Fibroblast of gingiva (primary cell): ENCODE measurements at places on chromosomes 7 and 10.

GRCh38 chr7:151142686-151143040 lies 24.8 kb downstream of the GBX1 start:
- DNase-seq = no peak

- DNase-seq = no peak
These were observed 66.9 kb downstream of the ZNRF2 start for GRCh38 chr7:30351286-30351685.

DNA sequence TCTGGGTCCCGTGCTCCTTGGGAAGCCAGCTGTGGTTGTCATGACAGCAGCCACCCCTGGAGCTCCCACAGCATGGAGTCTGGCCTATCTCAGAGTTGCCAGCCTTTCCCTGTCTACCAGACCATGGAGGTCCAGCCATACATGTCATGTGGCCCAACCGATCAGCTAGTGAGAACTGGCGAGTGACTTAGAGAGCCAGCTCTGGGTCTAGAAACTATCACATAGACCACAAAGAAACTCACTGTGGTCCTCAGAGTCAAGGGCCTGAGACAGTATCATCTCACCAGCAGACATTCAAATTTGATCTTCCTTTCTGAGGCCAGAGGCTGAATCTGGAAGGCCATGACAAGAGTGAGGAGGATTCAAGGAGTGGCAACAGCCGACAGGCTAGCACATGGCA lies 223.3 kb upstream of the GPR26 start:
- no peak for DNase-seq

DNA sequence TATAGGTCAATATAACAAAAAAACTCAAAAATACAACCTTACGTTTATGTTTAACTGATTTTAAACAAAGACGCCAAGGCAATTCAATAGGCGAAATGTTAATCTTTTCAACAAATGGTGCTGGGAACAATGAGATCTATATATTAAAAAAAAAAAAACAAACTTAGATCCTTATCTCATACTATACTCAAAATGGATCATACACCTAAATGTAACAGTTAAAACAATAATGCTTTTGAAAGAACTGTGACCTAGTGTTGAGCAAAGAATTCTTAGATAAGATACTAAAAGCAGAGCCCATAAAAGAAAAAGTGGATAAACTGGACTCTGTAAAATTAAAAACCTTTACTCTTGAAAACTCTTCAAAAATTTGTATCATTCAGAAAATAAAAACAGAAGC lies 8.6 kb downstream of the TMEM168 start:
- DNase-seq = no peak

DNA sequence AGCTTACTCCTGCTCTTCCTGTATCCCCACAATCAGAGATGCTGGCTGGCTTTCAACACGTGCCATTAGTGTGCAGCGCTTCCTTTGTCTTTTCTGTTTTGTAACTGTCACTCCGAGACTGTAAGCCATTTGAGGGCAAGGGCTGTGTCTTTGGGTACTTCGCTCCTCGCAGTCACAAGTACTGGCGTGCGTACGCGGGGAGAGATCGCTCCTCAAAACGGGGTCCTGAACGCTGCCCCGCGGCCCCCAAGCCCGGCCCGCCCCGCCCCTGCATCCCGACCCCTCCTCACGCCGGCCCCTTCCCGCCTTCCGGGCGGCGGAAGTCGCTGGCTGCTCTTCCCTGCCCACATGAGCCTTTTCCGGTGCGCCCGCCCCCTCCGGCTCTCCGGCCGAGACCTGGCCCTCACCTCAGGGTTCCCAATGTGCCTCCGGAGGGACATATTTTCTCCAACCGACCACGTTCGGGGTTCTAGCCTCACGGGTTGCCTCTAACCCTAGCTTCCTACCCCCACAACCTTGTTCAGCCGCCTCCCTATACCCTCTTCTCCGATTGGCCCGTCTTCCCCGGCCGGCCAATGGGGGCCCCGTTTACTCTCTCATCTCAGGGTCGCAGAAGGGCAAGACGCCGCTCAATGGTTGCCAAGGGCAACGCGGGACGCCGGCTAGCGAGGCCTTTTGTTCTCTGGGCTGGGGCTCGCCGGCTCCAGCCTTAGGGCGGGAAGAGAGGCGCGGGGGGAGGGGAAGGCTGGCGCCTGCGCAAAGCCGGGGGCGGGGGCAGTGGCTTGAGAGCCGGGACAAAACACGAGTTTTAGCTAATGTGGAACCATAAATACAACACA lies at the start of gene CEP41:
CEP41 (minus strand) TSS at position 490 of the 839 bp plus-strand sequence; CDS start at position 440, 50 bp downstream.
- peak; percentile 95 for DNase-seq

- no peak for DNase-seq
These were observed 45.8 kb upstream of the AQP1 start for GRCh38 chr7:30865821-30866220.

GRCh38 chr10:63753808-63754207 lies 232.6 kb downstream of the REEP3 start:
- DNase-seq = no peak

- DNase-seq = peak; percentile 10
These were observed 233.5 kb upstream of the HDAC9 start for GRCh38 chr7:18262058-18262457.

DNA sequence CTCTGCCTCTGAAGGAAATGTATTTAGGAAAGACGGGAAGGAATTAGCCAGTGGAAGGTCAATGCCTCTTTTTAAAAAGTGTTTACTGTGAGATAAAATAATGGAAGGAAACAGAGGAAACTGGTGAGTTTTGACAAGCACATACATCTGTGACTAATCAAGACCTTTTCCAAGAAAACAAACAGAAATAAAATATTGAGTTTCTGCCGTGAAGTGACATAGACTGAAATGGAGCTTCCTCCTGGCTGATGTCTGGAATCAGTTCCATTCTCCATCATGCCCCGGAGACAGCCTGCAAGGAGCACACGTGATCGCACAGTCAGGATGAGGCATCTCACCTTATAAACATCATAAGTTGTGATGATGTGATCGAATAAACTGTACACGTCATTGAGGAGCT lies 30.7 kb downstream of the TECTB start:
- DNase-seq = peak; percentile 3

GRCh38 chr7:69398986-69399385 lies 199.3 kb upstream of the AUTS2 start:
- no peak for DNase-seq

GRCh38 chr10:91787810-91788209 lies 10.4 kb upstream of the TNKS2 start:
- no peak for DNase-seq

- no peak for DNase-seq
These were observed 32.8 kb upstream of the RHEB start for GRCh38 chr7:151552352-151553028.

DNA sequence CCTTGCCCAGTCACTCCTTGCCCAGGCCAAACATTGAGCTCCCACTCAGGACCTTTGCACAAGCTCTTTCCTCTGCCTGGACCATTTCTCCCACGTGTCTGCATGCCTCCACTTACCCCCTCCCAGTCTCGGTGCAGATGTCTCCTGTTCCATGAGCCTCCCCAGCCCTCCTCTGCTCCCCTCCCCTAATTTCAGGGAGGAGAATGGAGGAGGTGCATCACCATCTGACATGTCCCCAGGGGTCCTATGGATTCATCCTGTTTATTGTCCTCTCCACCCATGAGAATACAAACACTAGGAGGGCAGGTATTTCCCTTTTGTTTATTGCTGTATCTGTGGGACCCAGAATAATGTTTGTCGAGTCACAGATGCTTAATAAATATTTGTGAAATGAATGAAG lies 8.6 kb upstream of the GRID2IP start:
- no peak for DNase-seq

DNA sequence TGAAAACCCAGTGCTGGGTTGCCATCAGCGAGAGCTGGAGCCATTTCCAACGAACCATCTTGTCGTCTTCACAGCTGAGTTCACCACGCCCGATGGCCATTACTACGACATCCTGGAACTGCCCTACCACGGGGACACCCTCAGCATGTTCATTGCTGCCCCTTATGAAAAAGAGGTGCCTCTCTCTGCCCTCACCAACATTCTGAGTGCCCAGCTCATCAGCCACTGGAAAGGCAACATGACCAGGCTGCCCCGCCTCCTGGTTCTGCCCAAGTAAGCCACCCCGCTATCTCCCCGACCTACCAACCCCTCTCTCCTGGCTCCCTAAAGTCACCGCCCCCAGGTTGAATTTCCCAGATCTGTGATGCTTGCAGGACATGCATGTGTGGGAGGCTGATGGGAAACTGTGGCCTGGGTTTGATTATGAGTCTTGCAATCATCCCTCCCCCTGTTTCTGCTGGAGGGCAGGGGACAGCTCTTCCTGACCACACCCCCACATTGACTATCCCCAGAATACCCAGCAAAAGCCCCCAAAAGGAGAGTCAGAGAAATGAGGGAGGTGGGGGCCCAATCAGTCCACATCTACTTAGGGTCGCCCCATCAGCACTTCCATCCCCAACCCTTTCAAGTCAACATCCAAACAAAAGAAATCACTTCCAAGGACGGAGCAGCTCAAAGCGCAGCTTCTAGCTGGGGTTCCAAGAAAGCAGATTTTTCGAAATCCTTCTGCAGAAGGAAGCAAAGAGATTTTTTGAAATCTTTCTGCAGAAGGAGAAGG lies 6.9 kb downstream of the SERPINE1 start:
- peak; percentile 83 for DNase-seq

- DNase-seq = no peak
These were observed 52.3 kb upstream of the OPN4 start for GRCh38 chr10:86601956-86602602.

DNA sequence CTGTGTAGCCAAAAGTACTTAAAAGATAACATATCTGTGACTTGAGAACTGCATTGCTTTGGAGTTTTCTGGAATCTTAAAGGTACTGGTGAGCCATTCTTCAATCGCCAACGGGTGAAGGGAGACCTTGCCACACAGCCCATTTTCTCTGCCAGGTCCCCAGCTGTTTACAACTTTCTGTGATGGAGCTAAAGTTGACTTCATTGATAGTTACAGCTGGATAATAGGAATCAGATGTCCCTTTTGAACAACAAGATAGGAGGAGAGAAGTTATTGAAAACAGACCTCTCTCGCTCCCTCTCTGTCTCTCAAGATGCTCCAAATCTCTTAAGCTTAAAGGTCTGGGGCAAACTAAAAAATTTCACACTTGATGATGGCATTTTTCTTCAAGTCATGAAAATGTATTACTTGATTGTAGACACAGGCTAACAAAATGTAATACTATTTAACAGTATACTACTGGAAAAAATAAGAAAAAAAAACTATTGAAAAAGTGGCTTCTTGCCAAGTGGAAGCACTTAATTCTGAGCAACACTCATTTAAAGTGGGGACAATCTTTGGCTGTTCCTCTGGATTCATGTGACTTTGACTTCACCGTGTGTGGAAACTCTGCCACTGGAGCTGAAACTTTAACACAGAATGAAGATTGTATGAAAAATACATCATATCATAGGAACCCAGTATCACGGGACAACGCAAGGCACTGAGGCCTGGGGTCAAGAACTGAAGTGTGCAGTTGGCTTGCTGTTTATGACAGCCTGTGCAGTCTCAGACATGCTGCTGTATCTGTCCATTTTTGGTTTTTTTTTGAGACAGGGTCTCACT lies 78.4 kb upstream of the AFAP1L2 start:
- DNase-seq = peak; percentile 25

GRCh38 chr7:151125470-151125845 lies 39.2 kb downstream of the AGAP3 start:
- DNase-seq = no peak

- DNase-seq = no peak
These were observed 159.9 kb downstream of the FGFR2 start for GRCh38 chr10:121438333-121438732.

DNA sequence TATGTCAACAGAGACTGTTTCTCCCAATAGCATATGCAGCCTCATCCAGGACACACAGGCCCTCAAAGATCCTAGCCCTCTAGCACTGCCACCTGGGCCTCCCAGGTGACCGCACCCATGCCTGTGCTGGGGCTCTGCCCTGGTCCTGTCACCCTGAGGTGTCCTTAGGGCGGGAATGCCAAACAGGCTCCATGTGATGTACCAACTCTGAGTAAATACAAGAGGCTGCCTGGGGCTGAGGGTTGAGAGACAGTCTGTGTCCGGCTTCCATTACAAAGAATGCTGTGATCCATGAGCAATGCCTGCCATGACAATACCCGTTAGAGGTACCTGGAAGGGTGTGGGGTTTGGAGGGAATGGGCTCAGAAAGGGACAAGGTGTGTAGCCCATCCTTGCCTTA lies 83.0 kb upstream of the KAT6B start:
- no peak for DNase-seq

- DNase-seq = no peak
These were observed 296.9 kb downstream of the TNS3 start for GRCh38 chr7:47284691-47285635.

DNA sequence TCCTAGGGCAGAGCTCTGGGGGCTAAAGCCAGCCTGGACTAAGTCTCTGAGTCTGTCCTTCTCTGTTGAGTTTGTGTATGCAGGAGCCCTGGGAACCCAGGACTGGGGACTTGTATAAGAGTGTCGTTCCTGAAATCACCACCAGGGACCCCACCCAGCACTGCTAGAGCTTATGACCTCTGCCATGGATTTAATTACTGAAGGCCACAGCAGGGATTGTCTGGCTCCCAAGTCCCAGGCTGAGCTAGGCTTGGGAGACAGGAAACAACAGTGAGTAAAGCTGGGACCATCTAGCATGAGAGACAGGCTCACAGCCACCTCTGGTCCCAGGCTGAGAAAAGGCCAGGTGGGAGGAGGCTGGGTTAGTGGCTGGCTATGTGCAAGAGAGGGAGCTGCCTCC lies 1.4 kb upstream of the TSPAN15 start:
- DNase-seq = peak; percentile 56

DNA sequence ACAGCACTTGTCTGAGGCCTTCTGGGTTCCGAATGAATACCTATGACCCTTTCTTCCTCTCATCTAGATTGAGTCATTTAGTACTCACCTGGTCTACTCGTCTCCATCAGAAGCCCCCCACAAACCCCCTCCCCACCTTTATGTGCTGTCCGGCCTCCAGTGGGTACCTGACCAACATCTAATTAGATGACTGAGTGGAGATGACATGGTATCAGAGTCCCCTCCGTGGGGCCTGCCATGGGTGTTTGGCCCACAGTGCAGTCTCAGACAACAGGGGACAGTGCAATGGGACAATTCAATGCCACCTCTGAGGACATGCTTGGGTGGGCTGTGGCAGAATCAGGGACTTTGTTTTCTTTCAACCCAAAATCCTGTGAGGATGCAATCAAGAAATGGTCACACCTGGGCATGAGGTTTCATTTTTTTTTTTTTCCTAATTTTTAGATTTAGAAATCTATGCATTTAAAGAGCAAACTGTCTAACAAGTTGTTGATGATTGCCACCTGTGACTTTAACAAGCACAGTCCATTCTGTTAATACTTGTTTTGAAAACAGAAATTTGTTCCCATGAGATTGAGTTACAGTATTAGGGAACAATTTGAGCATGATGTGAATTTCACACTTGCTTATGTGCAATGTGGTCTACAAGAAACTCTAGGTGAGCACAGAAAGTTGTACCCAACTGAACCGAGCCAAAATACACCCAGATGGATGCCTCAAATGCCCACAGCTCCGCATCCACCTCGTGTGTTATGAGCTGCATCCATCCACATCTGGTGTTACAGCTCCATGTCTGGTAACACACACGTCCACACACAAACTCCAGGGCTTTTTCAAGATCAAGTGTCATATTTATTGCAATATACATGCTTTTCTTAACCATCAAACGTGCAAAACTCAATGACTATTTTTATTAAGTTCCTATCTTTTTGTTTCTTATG lies 27.5 kb downstream of the GPRIN2 start:
- no peak for DNase-seq

GRCh38 chr7:142668495-142668894 lies 80.8 kb upstream of the PRSS1 start:
- DNase-seq = no peak
